Fibroblast of skin of left quadriceps (primary cell): ENCODE measurements at places on chromosomes 12 and 14.

- no peak for DNase-seq
These were observed 140.7 kb upstream of the NOVA1 start for GRCh38 chr14:26738571-26738970.

GRCh38 chr12:127688906-127689428 is 578.0 kb upstream of the TMEM132C start:
- no peak for DNase-seq

DNA sequence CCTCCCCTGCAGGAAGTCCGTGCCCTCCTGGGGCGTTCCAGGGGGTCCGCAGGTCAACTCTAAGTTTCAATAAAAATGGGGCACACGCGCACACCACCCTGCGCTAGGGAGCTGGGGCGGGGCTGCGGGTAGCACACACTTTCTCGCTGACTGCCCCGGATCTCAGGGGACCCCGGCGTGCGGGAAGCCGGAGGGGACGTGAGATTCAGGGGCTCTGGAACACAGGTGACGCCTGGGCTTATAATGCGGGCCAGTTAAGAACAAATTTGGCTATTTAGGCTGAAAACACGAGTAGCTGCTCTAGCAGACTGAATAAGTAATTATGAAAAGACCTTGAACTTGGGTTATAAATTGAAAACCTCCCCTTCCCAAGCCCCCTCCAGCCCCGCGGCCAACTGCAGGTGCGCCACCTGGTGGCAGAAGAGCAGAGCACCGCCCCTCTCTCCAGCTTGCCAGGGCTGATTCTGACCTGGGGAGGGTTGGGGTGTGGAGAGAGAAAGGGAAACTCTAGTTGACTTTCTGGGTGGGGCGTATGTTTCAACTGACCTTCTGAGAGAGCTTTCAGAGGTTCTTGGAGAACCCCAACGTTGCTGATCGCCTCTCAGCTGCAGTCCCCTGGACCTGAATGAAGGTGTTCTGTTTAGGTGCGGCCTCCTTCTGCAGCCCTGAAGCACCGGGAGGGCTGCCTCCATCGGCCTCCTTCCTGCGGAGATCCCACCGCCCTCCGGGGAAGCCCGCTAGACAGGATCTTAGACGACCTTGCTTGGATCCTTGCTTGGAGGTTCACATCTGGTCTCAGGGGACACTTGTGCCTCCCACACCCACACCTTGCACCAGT is 118.4 kb upstream of the EVL start:
- no peak for DNase-seq

GRCh38 chr12:101298426-101298825 is 18.5 kb downstream of the UTP20 start:
- peak; percentile 6 for DNase-seq

DNA sequence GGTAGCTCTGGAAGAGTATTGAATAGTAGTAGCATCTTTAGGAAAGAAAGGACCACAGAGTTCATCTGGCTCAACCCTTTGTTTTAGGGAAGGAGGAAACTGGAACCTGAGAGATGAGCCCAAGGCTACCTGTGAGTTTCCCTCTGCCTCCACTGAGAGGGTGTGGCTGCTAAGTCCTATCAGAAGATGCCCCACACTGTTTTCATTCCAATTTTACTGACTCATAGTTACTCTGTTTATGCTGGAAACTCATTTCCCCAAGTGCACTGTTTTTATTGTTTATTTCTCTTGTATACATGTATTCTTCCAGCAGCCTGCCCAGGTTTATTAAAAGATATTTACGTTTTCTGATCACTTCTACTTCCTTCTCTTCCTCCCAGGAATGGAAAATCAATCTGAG is 127.4 kb upstream of the ARHGAP5 start:
- no peak for DNase-seq

- no peak for DNase-seq
These were observed 226.0 kb upstream of the PDE3A start for GRCh38 chr12:20142316-20142715.
